ENCODE measurements at places on chromosomes 3 and 15.

GRCh38 chr3:138124188-138124587 lies 8.0 kb downstream of the A4GNT start:
- DNase-seq = no peak

GRCh38 chr15:80471881-80472280 lies 67.7 kb downstream of the ARNT2 start:
- DNase-seq = no peak

DNA sequence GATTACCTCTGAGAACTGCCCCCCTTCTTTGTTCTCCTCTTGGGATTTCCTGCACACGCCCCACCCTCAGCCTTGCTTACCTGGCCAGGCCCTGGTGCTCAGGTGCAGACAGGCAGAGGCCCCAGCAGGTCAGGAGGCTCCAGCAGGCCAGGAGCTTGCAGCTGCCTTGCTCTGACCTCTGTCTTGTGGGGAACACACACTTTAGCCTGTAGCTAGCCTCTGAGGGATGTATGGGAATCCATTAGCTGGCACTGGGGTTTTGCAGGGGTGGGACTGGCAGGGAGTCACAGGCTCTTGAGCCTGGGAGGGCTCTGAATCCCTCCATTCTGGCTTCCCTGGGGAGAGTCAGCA lies 2.7 kb downstream of the SMAD6 start:
- DNase-seq = no peak

DNA sequence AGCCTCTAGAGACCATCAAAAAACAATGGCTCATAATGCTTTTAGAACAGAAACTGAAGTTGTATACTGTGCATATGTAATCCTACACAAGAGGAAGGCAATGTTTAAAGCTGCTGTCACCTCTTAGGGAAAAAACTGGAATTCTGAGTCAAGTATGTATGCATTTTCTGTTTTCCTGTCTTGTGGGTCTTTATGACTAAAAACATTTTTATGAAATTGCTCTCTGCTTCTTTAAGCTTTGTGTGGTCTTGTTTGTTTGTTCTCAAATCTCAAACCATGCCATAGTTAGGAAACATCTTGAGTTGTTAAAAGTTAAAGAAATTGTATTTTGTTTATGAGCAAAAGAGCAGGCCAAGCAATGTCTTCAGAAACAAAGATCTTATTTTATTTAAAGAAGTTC lies 80.9 kb upstream of the SOX2 start:
- no peak for DNase-seq

DNA sequence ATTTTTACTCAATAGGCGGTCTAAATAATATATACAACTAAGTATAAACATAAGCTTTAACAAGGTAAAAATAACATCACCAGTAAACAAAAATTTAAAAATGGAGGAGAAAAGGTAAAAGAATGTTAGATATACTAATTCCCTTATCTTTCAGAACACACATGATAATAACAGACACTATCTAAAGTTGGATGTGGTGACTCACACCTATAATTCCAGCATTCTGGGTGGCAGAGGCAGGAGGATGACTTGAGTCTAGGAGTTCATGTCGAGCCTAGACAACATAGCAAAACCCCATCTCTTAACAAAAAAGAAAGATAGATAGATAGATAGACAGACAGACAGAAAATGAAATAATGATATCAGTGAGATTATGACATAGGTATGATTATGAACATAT lies 85.1 kb downstream of the STAG1 start:
- DNase-seq = no peak

GRCh38 chr3:157261000-157261399 lies 101.1 kb upstream of the CCNL1 start:
- DNase-seq = peak; percentile 25

GRCh38 chr3:65173841-65174240 lies 486.0 kb upstream of the ADAMTS9 start:
- peak; percentile 7 for DNase-seq

GRCh38 chr15:71357321-71357732 lies 242.1 kb downstream of the THSD4 start:
- no peak for DNase-seq

DNA sequence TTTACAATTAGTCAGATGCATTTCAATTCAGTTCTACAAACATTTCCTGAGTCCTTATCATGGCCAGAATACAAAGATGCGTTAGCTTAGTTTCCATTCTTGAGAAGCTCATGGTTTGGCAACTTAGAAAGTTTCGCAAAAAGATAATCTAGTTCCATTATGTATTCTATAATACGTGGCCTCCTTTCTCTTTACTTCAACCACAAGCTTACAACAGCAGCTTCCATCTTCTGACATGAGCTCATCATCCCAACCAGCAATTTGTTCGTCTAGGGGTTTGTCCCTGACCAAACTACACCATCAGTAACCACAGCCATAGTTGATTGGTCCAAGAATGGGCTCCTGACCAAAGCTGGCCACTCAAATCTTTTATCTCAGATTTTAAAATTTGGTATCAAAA lies 267.6 kb upstream of the TBC1D5 start:
- no peak for DNase-seq
